Brain (organoid and tissue), 16 donors: ENCODE measurements at places on chromosomes 4 and X.

- DNase-seq, result no peak
These were observed 82.5 kb downstream of the TBC1D9 start for GRCh38 chr4:140673729-140674128.

GRCh38 chrX:29478336-29479069 lies 736.9 kb upstream of the MAGEB2 start:
- DNase-seq, result no peak

GRCh38 chrX:51891821-51892551 lies 1.4 kb upstream of the MAGED1 start:
- peak; percentile 89 for DNase-seq

DNA sequence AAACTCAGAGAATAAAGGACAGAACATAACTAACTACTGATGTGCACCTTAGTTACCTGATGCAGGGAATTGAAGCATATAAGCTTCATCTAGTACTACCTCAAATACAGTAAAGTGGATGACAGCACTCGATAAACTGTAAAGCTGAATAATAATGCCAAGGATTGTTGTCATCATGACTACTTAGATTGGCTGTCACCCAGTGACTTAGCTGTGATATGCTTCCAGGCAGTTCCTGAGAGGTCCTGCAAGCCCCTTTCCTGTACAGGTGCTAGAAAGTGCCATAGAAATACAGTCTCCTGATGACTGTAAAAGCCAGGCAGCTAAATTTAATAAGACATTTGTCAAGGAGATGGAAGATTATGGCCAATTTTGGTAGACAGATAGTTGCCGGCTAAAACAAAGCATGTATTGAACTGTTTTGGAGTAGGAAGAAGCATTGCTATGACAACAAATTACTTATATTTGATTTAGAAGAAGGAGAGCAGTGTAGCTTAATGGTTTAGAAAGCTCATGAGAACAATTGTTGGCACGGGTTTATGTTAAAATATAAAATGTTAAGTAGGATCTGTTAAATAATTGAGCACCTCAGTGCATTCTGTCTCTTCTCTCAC lies 29.7 kb downstream of the TMEM164 start:
- DNase-seq, result no peak

DNA sequence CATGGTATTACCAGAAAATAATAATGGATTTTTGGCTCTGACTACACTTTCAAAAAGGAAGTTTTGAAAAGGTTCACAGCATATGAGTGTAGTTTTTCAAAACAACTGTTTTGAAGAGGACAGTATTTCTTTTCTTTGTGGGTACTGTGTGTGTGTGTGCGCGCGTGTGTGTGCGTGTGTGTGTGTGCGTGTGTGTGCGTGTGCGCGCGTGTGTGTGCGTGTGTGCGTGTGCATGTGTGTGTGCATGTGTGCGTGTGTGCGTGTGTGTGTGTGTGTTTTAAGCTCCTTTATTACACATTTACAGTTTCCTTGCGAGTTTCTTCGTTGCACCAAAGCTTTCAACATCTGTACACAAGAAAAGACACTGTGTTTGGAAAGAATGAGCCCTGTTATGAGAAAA lies 755.4 kb downstream of the SH3BGRL start:
- DNase-seq, result no peak

GRCh38 chr4:6655924-6656323 lies 15.4 kb downstream of the MRFAP1 start:
- DNase-seq, result no peak

DNA sequence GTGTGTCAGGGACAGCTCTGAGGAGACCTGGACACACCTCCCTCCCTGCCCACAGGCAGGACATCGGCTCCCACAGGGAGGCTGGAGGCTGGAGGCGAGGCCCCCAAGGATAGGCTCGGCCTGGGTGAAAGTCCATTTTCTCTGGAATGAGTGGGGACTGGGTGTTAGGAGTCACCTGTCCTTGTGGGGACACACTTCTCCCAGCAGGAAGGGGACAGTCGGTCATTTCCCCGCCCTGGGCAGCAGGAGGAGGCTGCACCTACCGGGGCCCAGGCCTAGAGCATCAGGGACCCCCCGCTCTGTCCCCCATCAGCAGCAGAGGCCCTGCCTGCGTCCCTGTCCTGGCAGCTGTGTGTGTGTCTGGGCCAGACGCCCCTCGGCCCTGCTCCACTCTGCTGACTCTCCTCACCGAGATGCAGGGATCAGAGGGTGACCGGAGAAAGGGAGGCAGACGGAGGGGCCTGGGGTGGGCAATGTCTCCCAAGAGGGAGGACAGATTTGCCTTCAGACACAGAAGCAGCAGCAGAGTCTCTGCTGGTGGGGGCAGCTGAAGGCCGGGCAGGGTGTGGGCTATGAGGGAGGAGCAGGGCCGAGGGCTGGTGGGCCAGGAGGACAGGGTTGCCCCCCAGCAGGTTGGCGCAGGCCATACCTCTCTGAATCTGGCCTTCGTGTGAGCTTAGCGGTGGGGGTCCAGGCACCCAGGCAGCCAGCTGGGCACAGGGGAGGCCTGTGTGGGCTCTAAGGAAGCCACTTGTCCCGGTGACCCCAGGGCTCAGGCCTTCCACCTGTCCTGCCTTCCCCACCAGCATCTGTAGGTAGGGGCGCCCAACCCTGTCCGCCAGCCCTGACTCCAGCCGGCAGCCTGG lies 125.7 kb upstream of the NKX1-1 start:
- no peak for DNase-seq

DNA sequence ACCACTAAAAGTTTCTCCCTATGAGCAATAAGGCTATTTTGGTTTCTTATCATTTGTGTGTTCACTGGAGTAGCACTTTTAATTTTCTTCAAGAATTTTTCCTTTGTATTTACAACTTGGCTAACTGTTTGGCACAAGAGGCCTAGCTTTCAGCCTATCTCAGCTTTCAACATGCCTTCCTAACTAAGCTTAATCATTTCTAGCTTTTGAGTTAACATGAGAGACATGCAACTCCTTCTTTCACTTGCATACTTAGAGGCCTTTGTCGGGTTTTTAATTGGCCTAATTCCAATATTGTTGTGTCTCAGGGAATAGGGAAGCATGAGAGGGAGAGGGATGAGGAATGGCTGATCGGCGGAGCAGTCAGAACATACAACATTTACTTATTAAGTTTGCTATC lies 349.8 kb downstream of the OPHN1 start:
- no peak for DNase-seq

DNA sequence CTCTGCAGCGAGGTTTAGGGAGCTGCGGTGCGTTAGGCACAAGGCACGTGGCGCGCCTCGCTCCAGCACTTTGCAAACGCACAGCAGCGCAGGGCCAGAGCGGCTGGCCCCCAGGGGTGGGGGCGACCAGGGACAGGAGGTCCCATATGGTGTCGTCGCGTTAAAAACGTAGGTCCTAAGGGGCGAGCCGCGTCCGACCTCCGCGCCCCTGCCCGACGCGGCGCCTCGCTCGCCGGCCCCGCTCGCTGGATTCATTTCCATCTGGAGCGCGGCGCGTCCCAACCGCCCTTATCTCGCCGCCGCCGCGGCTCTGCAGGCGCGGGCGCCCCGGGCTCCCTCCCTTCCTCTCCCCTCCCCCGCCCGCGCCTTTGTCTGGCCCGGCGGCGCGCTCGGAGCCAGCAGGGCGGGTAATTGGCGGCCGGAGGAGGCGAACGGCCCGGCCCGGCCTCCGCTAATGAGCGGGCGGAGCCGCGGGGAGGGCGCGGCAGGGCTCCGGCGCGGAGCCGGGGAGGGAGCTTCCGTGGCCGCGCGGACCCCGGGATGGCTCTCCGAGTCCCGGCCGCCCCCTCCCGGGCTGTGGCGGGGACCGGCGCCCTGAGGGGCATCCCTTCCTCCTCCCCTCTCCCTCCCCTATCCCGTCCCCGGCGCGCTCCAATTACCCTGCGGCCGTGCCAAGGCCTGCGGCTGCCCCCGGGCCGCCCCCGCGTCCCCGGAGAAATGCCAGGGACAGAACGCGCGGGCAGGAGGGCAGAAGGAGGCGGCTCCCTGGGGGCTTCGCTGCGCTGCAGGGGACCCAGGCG lies 409.0 kb downstream of the BCOR start:
- DNase-seq, result peak; percentile 75

GRCh38 chr4:169410839-169411770 lies 140.3 kb upstream of the SH3RF1 start:
- peak; percentile 17 for DNase-seq

DNA sequence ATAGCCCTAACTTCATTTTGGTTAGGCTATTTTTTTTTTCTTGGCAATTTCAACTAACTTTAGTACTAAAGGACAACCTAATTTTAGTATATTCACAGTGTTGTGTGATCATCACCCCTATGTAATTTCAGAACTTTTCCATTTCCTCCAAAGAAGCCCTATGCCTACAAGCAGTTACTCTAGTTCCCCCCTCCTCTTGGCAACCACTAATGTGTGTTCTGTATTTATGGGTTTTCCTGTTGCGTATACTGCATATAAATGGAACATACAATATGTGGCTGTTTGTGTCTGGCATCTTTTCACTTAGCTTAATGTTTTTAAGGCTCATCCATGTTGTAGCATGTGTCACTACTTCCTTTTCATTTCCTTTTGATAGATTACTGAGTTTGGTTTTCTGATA lies 57.6 kb downstream of the N4BP2 start:
- DNase-seq, result no peak

GRCh38 chrX:113892401-113892800 lies 691.5 kb upstream of the HTR2C start:
- no peak for DNase-seq

- no peak for DNase-seq
These were observed 114.5 kb downstream of the SORBS2 start for GRCh38 chr4:185697488-185697887.

DNA sequence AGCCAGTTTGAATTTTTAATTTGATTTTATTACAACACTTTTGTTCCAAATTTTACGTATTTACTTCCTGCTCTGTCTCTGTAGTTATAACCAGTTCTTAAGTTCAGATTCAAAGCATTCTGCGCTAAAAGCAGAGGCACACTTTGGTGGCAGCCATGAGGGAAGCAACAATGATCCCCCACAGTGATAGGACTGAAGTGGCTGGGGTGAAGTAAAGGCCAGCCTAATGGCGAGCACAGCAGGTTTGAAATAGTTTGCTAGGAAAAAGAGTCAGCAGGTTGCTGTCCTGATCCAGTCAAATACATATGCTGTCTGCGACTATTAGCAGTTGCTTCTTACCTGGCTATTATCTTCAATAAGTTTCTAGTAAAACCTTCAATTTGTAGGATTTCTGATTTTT lies 176.3 kb downstream of the RPA4 start:
- DNase-seq, result peak; percentile 70

DNA sequence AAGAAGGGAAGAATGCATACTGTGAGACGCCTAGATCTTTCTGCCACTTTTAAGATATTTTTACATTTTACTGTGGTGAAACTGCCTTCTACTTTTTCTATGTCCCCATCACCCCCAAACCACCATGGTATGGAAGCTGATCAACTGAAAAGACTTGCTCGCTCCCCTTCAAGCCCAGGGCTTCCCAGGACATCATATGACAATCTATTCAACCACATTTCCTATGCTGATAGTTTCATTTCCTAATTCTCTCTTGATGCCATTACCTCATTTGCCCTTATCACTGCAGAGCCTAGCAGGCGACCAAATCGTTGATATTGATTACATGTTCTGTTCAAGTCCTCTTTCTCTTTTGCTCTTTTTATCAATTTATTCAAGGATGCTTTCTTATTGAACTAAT lies 40.1 kb upstream of the KLHL34 start:
- no peak for DNase-seq

GRCh38 chr4:60822986-60823385 lies 377.1 kb upstream of the ADGRL3 start:
- DNase-seq, result no peak

- DNase-seq, result peak; percentile 4
These were observed 21.7 kb upstream of the MTM1 start for GRCh38 chrX:150546711-150547153.

- no peak for DNase-seq
These were observed 23.7 kb downstream of the MAGEB1 start for GRCh38 chrX:30270639-30271038.

DNA sequence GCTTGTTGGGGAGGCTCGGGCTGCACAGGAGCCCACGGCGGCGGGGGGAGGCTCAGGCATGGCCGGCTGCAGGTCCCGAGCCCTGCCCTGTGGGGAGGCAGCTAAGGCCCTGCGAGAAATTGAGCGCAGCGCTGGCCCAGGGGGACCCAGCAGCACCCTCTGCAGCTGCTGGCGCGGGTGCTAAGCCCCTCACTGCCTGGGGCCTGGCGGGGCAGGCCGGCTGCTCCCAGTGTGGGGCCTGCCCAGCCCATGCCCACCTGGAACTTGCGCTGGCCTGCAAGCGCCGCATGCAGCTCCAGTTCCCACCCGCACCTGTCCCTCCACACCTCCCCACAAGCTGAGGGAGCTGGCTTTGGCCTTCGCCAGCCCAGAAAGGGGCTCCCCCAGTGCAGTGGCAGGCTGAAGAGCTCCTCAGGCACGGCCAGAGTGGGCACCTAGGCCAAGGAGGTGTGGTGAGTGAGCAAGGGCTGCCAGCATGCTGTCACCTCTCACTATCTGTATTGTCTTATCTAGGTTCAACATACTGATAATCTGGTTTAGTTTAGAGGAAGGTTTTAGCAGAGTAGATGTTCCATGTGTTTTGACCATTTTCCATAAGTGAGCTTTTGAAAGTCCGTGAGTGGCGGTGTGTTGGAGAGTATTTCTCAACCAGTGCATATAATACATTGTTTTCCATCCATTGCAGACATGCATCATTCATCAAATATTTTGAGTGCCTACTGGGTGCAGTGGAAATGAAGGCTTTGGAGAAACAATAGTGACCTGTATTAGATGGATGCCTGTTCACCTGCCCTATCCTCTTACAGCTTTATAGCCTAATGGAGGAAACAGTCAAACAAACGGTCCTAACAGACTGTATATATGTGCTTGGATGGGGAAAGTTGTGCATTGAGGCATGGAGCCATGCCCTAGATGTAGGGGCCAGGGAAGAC lies 13.1 kb downstream of the PI4K2B start:
- no peak for DNase-seq

- no peak for DNase-seq
These were observed 109.7 kb downstream of the PDLIM5 start for GRCh38 chr4:94561249-94562024.

DNA sequence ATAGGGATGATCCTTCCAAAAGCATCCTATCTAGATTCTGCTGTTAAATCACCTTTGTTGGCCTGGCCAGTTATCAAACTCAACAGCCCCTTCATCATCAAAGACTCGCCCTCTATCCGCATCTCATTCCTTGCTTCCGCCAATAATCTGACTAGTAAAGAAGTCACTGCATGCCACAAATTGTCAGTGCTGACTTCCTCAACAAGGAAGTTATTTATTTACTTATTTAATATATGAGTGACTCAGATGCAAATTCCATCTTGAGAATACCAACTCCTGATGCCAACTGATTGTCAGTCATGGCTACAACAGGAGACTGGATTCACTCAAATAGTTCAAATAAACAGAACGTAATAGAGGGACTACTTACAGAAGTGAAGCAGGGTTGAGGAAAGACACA lies 283.8 kb downstream of the TRIML1 start:
- no peak for DNase-seq

- peak; percentile 81 for DNase-seq
These were observed 158.4 kb downstream of the CHIC2 start for GRCh38 chr4:53905941-53906377.
